CD4-positive, CD25-positive, alpha-beta regulatory T cell (primary cell): ENCODE measurements at places on chromosomes 3 and 15. TPM values are rescaled to one million over a fixed set of nuclear protein-coding genes. Genes with fewer than 3 reads are reported as not detected.
A peak's percentile ranks its signal among the peaks of the same experiment; 100 is the strongest.

- no peak for DNase-seq
Observed at GRCh38 chr3:177107461-177108239, 89.6 kb downstream of the TBL1XR1 start.

GRCh38 chr3:68018275-68018674 is 363.9 kb upstream of the SUCLG2 start:
- no peak for DNase-seq

- no peak for DNase-seq
Observed at GRCh38 chr3:13598926-13599886, 50.3 kb downstream of the FBLN2 start.

DNA sequence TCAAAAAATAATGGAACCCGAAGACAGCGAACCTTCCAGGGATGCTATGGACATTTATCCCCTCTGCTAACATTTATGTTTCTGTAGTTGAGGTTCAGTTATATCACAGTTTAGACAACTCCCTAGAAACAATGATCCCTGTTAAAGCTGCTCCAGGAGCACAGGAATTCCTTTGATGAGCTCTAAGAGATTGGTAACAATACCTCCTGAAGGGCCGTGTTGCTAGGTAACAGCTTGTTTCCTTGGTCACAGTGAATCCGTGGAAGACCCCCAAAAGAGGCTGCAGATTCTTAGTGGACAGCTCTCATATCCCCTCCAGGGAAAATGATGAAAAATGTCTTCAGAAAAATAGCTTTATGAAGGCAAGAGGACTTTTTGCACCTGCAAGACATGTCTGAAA is 160.2 kb downstream of the SERPINI1 start:
- DNase-seq: no peak

DNA sequence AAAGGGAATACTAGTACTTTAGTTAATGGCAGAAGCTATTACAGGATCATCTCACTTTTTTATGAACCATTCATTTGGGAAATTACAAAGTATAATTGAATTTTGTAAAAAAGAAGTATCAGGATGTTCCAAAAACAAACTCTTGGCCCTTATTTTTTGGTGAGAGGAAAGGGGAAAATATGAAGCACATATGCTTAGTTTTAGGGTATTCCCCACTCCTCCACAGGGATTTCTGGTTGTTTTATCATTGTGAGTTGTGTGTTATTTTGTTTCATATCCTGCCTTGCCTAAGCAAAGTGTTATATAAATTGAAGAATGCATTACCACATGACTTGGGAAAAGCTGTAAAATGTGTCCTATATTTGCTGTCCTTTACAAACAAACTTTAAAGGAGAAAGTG is 227.0 kb downstream of the FMN1 start:
- DNase-seq: no peak

DNA sequence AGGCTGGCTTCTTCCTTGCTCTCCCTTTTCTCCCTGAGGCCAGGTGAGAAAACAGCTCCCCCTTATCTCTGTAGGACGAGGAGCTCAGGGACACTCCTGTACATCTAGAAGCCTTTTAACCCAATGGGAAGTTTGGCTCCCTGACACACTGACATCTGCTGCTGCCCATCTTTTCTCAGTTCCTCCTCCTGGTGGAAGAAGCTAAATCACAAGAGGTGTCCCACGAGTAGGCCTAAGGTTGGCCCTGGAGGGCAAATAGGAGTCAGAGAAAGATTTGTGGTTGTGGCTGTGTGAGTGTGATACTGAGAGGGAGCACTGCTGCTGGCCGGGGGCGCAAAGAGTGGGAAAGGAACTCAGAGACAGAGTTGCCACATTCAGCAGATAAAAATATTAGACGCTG is 49.5 kb downstream of the ARHGAP31 start:
- no peak for DNase-seq

DNA sequence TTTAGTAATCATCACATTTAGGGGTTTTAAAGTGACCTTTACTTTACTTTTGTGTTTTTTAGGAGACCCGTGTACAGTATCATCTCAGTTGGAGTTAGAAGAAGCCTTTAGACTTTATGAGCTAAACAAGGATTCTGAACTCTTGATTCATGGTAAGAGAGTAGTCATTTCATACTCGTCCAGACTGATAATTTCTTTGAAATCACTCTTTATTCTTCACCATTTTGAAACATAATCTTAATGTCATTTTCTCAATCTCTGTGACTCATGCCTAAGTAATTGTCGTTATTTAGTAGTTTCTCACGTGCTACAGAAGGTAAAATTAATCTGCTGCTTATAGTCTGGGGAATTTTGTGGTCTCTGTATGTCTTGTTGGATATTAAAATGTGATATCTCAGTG is 37.7 kb downstream of the PRKCI start:
- DNase-seq: no peak

GRCh38 chr15:90388462-90389380 is 679 bp downstream of the IQGAP1 start:
- DNase-seq: peak; percentile 51

- DNase-seq: no peak
Observed at GRCh38 chr15:98683831-98684230, 35.5 kb downstream of the IGF1R start.

The CACNA2D2 gene
- polyA plus RNA-seq: 0.26 TPM

The ZPLD1 gene
- not detected for polyA plus RNA-seq

The CDCP1 gene
- polyA plus RNA-seq: 0.93 TPM

The LTK gene
- 0.36 TPM for polyA plus RNA-seq

The ZNF774 gene
- polyA plus RNA-seq: not detected

The PAQR5 gene
- not detected for polyA plus RNA-seq

The CNTN4 gene
- not detected for polyA plus RNA-seq
